ENCODE measurements at places on chromosomes 3 and 15.

DNA sequence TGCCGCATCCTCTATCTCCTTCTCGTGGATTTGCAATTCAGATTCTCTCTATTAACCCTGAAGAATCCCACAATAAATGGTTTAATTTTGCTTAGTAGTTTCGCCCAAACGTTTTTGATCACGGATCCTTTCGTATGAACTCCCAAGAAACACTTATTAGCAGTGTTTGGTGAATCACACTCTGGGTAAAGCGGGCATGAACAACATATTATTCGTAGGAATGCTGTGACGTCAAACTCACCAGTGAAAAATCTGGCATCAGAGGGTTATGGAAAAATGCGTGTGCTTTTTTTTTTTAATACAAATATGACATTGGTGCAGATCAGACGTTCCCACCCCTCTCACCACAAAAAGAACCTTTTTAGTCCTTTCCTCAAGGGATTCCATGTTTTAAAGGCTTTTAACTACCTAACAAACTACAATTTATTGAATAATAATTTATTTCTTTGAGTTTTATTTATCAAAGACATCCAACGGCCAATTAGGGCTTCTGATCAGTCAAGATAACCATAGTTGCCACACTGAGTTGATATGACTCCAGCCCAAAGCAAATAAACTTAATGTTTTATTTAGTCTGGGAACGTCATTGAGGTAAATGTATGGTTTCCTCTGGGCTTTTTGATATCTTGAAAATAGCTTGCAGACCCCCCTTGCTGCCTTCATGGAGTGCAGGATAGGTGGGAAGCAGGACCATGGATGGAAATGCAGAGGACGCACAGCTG is 45.5 kb upstream of the CGNL1 start:
- DNase-seq, result no peak

- peak; percentile 69 for DNase-seq
Measured at GRCh38 chr15:68256675-68257450, 20.7 kb upstream of the FEM1B start.

DNA sequence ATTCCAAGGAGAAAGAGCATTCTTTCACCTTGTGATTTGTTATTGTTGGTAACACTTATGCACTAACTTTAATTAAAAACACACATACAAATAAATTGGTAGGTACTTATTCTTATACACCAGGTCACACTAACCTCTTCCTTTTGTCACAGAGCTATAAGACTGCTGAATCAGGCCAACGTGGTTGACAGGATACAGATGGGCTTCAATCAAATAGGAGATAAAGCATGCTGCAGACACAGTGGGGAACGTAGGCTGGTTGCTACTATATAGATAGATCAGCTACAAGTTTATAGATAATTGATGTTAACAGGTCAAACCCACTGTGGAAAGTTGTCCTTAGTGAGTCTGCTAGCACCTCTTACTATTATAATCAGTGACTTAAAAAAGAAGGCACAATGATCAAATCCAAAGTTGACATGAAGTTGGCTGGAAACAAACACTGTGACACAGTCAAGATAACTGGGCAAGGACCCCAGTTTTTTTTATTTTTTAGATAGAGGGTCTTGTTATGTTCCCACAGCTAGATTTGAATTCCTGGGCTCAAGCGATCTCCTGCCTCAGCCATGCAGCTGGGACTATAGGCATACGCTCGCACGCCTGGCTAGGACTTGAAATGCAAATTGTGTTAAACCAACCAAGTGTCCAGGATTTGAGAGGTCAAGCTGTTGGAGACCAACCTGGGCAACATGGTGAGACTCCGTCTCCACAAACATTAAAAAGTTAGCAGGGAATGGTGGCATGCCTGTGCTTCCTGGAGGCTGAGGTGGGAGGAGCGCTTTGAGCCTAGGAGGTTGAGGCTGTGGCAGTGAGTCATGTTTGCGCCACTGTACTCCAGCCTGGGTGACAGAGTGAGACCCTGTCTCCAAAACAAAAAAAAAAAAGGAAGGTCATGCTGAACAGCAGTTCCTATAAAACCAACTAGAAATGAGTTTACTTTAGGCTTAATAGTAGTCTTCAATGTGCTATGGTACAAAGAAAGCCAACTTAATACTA is 97.9 kb upstream of the MEX3B start:
- no peak for DNase-seq

- no peak for DNase-seq
Measured at GRCh38 chr15:66592505-66593218, 26.9 kb upstream of the LCTL start.

DNA sequence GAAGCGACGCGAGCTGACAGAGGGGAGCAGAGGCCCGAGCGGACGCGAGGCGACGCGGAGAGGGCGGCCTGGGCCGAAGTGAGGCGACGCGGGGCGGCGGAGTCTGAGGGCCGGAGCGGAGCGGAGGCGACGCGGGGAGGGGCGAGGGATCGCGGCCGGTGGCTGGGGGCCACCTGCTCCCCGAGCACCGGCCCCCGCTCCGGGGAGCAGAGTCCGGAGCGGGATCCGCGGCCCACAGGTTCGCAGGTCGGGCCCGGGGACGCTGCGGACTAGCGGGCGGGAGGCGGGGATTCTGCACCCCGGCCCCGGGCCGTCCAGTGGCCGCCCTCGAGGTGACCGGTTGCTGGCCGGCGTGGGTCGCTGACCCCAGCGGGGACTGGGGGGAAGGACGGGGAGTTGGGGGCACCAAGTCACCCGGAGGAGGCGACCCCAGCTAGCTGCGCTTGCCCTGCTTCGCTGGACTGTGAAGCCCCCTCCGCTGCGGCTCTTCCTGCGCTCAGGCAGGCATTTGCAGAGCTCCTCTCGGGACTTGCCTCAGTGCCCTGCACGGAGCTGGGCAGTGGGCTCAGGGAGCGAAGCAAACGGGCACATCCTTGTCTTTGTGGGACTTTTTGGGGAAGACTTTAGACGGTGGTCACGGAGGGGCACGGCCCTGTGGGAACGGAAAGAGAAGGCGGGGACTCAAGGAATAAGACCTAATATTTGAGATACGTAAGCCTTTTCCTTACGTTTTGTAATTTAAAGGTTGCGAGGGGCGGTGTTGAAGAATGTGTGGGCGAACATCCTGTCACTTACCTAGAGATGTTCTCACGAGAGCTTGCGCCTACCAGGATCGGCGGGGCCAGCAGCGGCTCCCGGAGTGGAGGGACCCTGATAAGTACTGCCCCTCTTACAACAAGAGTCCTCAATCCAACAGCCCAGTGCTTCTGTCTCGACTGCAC is 566 bp downstream of the HMCES start:
- peak; percentile 60 for DNase-seq

DNA sequence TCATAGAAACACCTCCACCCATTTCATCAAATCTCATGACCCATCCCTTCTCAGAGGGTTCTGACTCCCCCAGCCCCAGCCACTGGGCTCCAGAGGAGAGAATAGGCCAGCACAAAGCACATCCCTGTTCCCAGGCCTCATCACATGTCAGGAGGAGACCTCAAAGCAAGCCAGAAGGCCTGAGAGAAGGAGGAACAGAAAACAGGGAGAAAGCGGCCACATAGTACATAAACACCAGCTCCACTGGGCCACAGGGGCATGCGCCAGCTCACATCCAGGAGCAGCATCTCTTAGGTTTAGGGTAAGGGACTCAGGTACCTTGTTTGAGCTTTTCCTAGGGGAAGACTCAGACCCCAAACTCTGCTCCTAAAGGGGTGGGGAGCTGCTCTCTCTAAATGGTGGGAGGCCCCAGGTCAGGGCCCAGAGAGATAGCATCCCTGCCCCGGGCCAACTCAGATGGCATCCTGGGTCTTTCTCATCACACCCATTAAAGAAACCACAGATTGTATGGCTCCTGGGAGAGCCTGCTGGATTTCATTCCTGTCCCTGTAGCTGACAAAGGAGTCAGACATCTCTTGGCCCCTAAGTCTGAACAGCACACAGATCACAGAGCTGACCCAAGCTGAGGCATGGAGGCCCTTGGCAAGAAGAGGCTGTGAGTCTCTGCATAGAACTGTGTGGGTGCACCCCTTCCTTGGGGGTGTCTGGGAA is 2.5 kb downstream of the SHF start:
- no peak for DNase-seq

DNA sequence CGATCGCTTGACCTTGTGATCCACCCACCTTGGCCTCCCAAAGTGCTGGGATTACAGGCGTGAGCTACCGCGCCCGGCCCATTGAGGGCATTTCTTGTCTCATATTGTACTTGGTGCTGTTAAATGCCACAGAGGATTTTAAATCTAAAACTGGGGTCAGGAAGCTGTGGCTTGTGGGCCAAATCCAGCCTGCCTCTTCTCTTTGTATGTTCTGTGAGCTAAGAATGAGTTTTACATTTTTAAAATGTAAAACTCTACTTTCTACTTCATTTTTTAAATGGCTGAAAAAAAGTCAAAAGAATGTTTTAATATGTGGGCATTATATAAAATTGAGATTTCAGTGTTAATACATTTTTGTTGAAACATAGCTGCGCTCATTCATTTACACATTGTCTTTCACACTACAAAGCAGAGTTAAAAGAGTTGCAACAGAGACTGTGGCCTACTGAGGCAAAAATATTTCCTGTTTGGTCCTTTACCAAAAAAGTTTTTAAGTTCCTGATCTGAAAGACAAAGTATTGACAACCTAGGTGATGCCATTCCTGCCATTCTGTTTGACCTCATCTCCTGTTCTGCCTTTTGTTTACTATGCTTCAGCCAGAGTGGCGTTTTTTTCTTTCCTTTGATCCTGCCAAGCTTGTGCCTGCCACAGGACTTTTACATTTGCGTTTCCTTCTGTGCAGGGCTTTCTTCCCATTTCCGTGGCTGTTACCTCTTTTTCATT is 50.4 kb downstream of the PDCD6IP start:
- no peak for DNase-seq

GRCh38 chr3:29185706-29186105 is 95.2 kb upstream of the RBMS3 start:
- DNase-seq, result no peak

DNA sequence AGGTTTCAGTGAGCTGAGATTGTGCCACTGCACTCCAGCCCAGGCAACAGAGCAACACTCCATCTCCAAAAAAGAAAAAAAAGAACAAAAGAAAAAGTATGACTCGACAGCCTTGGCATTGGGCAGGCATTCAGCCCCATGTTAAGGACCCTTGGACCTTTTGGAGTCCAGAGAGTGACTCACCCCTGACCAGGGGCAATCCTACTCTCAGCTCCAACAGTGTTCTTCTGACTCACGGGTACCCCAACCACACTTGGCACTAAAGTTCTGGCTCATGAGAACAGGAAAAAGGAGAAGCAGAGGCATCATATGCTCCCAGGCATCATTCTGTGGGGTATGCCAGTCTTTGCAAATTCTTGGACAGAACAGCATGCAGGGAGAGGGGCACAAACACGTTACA is 252.4 kb upstream of the HES1 start:
- peak; percentile 85 for DNase-seq

- DNase-seq, result no peak
Measured at GRCh38 chr3:39705351-39705900, 104.0 kb upstream of the MYRIP start.

DNA sequence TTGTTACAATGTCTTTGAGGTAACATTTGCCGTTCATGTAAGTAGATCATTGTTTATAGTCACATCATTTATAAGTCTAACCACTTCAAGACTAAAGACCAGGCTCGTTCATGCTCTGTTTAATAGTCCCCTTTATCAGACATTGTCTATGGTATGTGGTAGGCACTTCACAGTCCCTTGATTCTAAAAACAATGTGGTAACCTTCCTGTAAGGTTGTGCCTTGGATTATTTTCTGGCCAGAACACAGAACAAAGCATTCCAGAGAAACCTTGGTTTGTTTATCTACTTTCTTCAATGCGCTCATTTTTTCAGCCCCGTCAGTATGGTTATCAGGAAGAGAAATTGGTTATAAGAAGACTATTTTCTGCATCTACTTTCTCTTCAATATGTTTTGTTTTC is 16.3 kb upstream of the ST3GAL6 start:
- no peak for DNase-seq

DNA sequence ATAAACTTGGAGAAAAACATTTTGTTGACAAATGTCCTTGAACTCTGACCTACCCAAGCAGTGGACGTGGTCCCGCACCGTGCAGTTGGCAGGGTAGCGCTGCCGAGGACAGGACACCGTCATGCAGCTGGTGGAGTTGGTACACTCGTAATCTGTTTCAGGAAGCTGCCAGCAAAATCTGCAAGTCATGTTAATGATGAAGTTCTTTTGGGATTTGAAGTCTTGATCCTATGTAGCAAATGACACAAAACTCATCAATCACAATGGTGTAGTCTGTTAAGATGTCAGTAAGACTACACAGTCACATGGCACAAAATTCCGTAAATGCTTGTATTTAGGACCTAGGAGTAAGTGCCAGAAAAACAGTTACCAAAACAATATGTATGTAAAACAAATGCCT is 5.5 kb downstream of the TM2D3 start:
- no peak for DNase-seq

DNA sequence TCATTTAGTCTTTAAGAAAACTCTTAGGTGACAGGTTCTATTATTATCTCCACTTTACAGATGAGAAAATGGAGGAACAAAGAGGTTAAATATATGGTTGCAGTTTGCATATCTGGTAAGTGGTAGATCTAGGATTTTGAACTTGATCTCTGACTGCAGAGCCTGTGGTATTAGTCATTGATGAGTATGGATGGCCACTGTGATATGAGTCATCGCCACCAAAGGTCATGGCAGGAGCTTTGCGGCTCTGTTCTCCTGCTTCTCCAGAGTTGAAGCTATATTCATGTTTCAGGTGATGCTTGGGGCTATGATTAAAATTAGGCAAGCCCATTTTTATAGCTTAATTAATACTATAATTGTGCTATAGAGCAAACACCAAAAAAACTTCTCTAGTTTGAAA is 306.2 kb upstream of the DPPA4 start:
- DNase-seq, result peak; percentile 55

DNA sequence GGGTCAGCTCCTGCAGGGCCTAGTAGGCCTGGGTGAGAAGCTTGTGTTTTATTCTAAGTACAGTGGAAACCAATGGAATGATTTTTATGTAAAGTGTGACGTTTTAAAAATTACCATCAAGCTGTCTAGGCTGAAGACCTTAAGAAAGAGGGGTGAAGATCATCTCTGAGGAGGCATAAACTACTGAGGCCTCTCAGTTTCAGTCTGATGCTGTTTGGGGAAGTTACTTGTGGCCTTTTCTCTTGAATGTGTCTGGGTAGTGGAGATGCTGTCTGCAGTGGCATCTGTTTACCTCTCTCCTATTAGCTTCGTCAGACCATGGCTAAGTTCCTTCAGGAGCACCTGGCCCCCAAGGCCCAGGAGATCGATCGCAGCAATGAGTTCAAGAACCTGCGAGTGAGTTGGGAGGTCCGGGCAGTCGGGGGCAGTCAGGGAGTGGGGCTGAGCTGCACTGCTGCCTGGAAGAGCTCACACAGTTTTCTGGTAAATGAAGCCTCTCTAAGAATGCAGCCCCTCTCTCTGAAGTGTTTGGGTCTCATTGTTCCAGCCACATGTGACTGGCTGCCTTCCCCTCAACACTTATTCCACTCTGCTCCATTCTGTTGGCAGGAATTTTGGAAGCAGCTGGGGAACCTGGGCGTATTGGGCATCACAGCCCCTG is 1.9 kb downstream of the IVD start:
- no peak for DNase-seq

- DNase-seq, result no peak
Measured at GRCh38 chr3:122773944-122774509, 19.6 kb downstream of the HSPBAP1 start.

Measured in PC-9 (cell line).